ENCODE measurements at places on chromosomes 16 and 17.

GRCh38 chr17:47650525-47651522, 1.1 kb downstream of the KPNB1 start:
- DNase-seq, result peak; percentile 97

DNA sequence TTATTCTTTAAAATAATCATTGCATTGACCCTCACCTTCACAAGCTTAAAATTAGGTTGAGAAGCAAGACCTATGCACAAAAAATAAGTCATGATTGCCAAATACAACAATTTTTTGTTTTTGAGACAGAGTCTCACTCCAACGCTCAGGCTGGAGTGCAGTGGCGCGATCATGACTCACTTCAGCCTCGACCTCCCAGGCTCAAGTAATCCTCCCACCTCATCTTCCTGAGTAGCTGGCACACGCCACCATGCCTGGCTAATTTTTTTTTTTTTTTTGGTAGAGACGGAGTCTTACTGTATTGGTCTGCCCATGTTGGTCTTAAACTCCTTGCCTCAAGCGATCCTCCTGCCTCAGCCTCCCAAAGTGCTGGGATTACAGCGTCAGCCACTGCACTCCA, 24.2 kb downstream of the ZNF652 start:
- no peak for DNase-seq

- DNase-seq, result no peak
Observed at GRCh38 chr17:13182450-13182849, 164.6 kb upstream of the ELAC2 start.

GRCh38 chr17:2157081-2157480, 102.2 kb downstream of the HIC1 start:
- no peak for DNase-seq

Measured in activated CD4-positive, alpha-beta T cell treated with anti-CD3 and anti-CD28 coated beads, Interleukin-2, Interleukin-4, amounts not matched to agents 100 ng/mL and 50 ng/mL, durations not matched to agents 16 hours and 8 hours (primary cell).